ENCODE measurements at places on chromosomes 2 and 18.

GRCh38 chr18:76678248-76678647 is 144.1 kb upstream of the ZNF236 start:
- DNase-seq = no peak

DNA sequence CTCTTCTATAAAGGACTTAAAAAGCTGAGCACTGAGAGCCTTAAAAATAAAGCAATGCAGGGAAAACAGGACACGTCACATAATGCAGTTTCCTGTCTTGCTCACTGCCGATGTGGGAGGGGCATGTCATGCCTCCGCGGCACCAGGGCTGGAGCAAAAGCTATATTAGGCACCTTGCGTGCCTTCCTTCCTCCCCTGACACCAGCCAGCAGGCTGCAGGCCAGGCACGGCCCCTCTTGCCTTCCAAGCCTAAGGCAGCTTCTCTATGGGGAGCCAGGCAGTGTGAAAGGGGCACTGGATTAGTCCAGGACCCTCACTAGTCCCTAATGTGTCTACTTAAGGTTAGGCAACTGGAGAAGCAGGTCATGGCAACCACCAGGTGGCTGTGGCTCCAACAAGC is 26.3 kb downstream of the MRPL35 start:
- peak; percentile 50 for DNase-seq

- no peak for DNase-seq
These were observed 33.4 kb upstream of the SEMA4C start for GRCh38 chr2:96903318-96903717.

DNA sequence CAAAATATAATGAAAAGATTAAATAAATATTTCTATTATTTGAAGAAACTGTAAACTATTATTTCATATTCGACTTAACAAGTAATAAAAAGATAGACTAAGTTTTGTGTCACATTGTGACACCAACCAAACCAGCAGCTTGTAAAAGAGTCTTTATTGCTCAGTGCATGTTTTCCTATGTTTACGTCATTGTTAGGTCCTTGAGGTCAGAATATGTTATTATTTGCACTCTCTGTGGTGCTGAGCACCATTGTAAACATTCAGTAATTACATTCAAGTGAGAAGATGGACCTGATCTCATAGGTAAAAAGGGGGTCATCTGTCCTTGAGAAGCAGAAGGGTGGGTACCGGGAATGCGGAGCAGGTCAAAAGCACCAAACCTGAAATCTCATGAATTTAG is 1999.1 kb upstream of the CELF4 start:
- no peak for DNase-seq

GRCh38 chr2:61910603-61911002 is 5.1 kb downstream of the COMMD1 start:
- no peak for DNase-seq

- DNase-seq = no peak
These were observed 123.2 kb downstream of the BIRC6 start for GRCh38 chr2:32479993-32480392.

GRCh38 chr2:168210895-168211570 is 36.4 kb downstream of the STK39 start:
- DNase-seq = peak; percentile 90

- no peak for DNase-seq
These were observed 511.4 kb downstream of the BCL11A start for GRCh38 chr2:60042023-60042422.

All from RPMI7951 (cell line).